ENCODE measurements at places on chromosomes 1 and 21.

DNA sequence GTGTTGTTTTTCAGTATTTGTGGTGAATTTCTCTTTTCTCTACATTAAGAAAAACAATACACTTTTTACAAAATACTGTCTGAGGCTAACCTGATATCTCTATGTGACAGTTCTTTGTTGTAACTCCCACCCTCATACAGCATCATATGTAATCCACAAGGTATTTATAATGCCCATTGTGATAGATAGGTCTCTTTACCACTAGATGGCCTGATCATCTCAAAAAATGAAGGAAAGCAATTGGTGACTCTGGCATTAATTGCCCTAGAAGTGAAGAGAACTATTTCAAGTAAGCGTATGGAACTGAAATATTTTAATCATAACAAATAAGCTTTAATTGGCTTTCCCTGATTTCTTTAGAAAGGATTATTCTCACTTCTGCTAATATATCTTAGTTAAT lies 36.2 kb upstream of the HFM1 start:
- no peak for DNase-seq

- DNase-seq, result no peak
These were observed 1094.0 kb upstream of the B3GALT2 start for GRCh38 chr1:194280463-194280862.

DNA sequence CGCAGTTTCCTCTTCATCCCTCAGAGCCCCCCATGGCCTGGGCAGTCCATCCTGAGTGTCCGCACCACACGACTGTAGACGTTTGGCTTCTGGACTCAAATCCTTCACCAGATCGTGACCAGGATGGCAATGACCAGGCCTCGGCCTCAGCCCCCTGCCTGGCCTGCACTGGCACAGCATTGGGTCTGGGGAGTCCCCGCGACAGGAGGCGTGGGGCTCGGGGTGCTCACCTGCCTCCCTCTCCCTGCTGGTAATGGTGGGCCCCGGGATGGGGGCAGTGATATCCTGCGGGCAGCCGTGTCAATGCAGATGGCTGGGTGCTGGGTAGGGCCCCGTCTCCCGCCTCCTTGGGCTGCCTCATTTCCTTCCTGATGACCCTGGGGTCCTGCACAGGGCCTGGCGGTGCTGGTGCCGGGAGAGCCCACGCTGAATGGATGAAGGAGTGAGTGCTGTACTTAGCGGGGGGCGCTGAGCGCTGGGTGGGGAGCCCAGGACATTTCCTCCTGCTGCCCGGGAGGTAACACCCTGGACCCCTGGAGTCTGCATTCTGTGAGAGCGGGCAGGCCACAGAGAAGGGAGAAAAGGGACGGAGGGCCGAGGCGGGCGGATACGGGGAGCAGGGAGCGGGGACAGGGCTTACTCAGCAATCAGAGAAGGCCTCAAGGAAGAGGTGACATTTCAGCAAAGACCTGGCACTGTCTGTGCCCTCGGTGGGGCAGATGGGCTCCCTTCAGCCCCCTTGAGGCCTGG lies 2.1 kb upstream of the TNFRSF14 start:
- DNase-seq, result no peak

GRCh38 chr1:177858332-177858821 lies 111.5 kb downstream of the SEC16B start:
- DNase-seq, result no peak

DNA sequence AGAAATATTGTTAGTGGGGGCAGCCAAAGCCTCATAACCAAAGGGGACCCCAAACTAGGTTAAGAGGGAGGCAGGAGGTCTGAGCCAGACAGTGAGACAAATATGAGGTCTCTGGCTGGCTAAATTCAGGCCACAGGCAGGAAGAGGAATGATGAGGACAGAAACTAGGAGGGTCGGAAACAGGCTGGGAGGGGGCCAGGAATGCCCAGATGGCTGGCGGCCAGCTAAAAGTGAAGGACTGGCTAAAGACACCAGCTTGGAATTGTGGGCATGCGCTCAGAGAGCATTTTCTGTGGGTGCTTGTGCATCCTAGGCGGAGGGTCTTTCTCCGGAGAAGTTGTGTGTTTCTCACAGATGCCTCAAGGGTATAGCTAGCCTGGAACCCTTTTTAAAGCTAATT lies 77.0 kb downstream of the PGM1 start:
- no peak for DNase-seq

GRCh38 chr1:171173069-171173468 lies 12.0 kb upstream of the FMO2 start:
- DNase-seq, result no peak

GRCh38 chr1:60265560-60266535 lies 192.3 kb upstream of the C1orf87 start:
- no peak for DNase-seq

- DNase-seq, result peak; percentile 65
These were observed 32.3 kb downstream of the SLC66A1 start for GRCh38 chr1:19344372-19344810.

GRCh38 chr1:59570524-59570923 lies 244.2 kb upstream of the HOOK1 start:
- DNase-seq, result no peak

GRCh38 chr1:54542962-54543539 lies 5.0 kb upstream of the ACOT11 start:
- DNase-seq, result no peak

- no peak for DNase-seq
These were observed 19.5 kb downstream of the SFPQ start for GRCh38 chr1:35173491-35173890.

DNA sequence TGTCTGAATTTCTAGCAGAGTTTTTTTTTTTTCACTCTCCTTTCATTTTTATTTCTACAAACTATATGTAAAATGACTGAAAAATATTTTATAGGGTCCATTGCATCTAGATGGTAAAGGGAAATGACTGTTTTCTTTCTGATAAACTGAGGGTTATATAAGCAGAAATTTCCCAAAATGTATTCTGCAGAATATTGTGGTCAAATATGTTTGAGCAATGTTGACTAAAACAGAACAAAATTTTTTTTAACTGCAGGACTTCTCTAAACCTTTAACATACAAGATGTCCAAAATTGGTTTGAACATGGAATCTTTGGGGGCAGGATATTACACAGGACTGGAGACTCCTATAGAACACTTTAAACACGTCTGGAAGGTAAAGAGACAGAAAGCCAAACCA lies 190.5 kb downstream of the TOMM20 start:
- no peak for DNase-seq

DNA sequence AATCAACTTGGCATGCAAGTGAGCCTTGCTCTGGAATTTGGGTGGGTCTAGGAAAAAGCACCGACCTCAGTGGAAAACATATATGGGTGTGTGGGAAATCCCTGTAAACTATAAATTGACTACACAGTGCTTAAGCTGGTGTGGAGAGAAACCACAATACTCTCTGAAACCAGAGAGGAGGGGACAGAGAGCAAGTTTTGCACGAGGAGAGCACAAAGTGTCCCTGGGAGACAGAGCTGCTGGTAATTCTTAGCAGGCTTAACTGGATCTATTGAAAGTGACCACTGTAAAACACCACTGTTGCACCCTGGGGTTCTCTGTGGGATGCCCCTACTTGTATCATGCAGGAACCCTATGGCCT lies 12.8 kb downstream of the KCNJ15 start:
- DNase-seq, result no peak

DNA sequence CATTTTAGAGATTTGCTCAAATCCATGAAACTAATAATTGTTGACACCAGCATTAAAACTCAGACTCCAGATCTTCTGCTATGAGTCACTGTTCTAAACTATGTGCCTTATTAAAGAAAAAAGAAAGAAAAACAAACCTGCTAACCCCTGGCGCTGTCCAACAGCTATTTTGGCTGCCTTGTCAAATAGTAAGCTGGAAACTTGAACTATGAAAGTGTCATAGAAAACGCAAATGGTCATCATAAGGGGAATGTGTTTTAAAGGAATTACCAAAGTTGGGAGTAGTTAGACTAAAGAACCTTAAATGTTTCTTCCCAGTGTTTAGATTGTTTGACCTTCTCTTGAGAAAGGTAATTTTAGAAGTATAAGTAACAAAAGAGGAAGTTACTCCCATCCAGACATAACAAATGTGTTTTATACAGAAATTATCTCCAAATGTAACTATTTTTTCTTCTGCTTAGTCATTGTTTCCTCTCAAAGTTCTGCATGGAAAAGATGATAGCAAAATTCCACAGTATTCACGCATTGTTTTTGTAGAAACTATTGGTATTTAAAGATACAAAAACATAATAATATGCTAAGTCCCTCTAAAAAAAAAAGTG lies 272.4 kb downstream of the TPR start:
- DNase-seq, result no peak

- DNase-seq, result no peak
These were observed 131.6 kb downstream of the PTGER3 start for GRCh38 chr1:70916034-70916427.

GRCh38 chr1:196516373-196516772 lies 91.9 kb downstream of the KCNT2 start:
- no peak for DNase-seq

DNA sequence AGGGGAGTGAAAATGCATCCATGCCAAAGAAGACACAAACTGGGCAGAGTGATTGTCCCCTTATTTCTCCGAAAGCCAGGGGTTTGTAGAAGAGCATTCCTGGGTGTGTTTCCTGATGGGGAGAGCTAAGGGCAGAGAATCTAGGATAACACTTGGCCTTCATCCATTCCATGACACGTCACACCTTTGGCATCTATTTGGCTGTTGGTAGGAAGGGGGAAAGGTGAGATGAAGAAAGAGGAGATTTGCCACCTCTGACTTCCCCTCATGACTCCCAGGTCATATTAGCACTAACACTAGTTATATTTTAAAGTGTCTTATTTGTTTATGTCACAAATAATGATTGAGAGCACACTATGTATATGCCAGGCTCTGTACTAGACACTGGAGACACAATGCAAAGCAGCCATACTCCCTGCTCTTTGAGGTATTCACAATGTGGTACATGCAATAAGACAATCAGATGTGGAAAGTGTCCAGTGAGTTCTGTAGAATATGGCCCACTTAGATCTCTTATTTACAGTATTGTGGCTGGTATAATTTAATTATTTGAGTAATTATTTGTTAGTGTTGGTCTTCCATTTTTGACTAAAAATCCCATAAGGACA lies 54.5 kb upstream of the GADD45A start:
- no peak for DNase-seq

DNA sequence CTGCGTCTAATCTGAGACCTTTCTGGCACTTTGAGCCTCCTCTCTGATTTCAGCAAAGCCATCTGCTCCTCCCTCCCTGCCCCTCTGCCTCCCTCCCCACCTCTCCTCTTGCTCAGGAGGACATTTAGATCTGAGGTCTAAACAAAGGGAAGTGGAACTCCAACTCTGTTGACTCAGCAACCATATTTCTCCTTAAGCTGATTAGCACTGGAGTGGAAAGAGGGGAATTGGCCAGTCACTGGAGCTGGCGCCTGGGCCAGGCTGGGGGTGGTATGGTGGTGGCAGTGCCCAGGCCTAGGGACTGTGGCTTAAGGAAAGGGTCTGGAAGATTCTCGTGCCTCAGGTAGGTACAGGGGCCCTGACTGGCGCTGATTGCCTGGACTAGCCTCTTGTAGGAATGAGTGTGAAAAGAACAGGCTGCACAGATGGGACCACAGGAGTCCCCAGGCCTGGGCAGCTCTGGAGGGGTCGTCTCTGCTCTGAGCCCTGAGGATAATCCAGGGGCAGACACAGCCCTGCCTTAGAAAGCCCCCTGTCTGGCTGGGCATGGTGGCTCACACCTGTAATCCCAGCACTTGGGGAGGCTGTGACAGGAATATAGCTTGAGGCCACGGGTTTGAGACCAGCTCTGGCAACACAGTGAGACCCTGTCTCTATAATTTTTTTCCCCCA lies 11.9 kb downstream of the SH2D2A start:
- no peak for DNase-seq

DNA sequence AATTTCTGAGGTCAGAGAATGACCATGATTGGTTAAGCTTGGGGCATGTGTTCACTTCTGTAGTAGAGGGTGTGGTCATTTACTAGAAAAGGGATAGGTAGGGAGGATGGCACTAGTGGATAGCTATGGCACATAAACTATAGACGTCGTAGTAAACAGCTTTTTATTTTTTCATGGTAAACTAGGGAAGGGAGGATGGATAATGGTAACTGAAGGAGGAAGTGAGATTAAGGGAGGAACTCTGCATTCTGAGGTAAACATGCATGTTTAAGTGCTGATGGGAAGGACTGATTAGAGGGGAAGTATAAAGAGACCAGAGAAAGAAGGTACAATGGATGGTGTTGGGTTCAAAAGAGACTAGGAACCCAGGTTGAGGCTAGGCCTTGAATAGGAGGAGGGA lies 26.9 kb downstream of the PTGS2 start:
- no peak for DNase-seq

GRCh38 chr1:182410138-182410537 lies 9.7 kb upstream of the TEDDM1 start:
- DNase-seq, result no peak

- DNase-seq, result peak; percentile 51
These were observed 32.6 kb upstream of the SPOCD1 start for GRCh38 chr1:31848381-31848897.

GRCh38 chr1:170707959-170708655 lies 44.2 kb downstream of the PRRX1 start:
- no peak for DNase-seq

DNA sequence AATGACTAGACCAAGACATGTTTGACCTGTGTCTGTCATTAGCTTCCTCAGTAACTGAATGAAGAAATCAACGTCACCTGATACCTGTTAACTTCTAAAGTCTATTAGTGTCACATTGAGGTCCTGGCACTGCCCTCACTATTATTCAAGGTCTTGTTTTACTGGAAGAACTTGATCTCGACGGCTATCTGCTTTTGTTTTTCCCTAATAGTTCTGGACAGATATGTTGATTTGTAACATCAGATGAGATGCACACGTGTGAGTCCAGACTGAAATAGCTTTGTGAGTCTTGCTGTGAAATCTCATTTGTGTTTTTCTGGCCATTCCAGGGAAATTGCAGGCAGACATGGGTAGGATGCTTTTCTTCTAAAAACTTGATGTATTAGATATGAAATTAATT lies 159.2 kb downstream of the RYR2 start:
- DNase-seq, result no peak

- no peak for DNase-seq
These were observed 1.5 kb downstream of the MX1 start for GRCh38 chr21:41427556-41427955.

- peak; percentile 100 for DNase-seq
These were observed 810 bp downstream of the SLC19A1 start for GRCh38 chr21:45541221-45542039.

DNA sequence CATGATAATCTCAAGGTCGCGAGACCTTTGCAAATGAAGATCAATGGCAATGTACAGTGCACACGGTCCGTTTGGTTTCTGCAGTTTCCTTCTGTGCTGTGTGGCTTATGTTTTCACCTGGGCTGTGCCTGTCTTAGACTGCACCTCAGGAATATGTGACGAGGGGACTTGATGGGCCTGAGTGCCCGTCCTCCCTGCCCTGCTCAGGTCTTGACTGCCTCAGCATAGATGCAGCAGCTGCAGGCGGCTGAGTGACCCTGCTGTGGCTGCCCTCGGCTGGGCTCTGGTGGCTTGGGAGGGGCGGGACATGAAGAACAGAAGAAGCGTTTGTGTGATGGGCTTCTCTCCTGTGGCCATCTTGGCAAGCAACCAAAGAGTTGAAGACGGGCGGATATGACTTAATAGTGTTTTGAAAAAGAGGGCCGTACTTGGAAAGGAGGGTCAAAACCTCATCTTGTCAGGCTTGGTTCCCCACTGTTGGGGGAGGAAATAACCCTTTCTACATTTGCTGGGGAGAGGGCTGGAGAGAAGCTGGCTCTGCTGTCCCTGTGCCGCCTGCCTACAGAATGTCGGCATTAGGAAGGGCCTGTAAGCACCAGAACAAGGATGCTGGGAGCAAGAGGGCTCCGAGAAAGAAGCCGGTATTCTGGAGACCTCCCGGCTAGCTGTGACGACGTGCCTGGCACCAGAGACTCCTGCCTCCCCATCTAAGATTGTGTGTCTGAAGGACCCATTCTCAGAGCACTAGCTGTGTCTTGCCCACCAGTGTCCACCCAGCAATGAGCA lies 7.1 kb downstream of the MYBPHL start:
- DNase-seq, result no peak
